A673 (cell line): ENCODE measurements at places on chromosomes 1 and 21.

DNA sequence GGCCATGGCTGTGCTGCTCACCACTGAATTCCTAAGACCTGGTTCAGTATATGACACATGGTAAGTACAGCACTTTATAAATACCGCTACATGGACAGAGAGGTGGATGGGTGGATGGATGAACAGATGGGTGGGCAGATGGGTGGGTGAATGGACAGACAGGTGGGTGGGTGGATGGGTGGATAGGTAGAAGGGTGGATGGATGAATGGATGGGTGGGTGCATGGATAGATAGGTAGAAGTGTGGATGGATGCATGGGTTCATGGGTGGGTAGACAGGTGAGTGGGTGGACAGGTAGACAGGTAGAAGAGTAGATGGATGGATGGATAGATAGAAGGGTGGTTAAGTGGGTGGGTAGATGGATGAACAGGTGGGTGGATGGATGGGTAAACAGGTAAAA is 54.8 kb downstream of the TMCO4 start:
- no peak for DNase-seq

GRCh38 chr1:204493145-204493983 is 1.2 kb downstream of the PIK3C2B start:
- DNase-seq, result peak; percentile 41

DNA sequence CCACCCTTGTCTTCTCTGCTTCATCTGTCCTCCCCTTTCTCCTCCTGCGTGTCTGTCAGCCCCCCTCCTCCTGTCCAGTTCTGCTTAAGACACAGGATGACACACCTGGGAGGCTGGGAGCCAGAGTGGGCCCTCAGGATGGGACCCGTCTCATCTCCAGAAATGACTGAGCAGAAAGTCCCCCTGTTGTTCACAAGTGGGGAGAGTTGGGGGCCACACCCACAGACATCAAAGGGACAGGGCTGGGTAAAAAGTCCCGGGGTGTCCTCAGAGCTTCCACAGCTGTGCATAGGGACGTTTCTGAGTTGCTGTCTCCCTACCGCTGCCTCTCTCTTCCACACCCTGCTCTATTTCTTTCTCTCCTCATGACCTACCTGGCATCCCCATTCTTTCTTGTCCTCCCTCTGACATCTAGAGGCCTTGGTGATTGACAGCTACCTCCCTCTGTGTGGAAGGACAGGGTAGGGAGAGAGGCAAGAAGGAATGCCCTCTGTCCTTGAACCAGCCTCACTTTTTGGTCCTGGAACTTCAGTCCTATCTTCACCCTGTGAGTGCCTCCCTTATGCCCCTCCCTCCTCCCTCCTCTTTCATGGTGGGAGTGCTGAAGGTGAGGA is 19.5 kb upstream of the SH2D2A start:
- no peak for DNase-seq

DNA sequence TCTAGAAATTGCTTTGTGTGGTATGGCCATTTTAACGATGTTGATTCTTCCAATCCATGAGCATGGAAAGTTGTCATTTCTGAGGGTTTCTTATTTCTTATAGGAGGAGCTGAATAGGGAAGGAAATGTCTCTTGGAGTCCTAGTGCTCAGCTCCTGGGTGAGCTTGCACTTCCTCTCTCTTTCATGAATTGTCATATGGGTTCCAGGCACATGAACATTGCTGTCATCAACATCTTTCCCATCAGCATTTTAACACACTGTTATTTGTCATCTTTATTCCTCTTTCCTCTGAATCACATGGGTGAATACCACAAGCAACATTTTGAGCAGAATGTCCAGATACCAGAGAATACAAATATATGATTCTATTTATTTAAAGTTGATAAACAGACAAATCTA is 23.4 kb downstream of the SLAMF6 start:
- no peak for DNase-seq

GRCh38 chr1:81550753-81551152 is 250.0 kb upstream of the ADGRL2 start:
- no peak for DNase-seq

- no peak for DNase-seq
Measured at GRCh38 chr1:97163591-97164275, 442.1 kb downstream of the PTBP2 start.

GRCh38 chr1:207815913-207816291 is 64.0 kb downstream of the CD46 start:
- DNase-seq, result no peak

GRCh38 chr1:164726235-164726634 is 167.3 kb downstream of the PBX1 start:
- no peak for DNase-seq

DNA sequence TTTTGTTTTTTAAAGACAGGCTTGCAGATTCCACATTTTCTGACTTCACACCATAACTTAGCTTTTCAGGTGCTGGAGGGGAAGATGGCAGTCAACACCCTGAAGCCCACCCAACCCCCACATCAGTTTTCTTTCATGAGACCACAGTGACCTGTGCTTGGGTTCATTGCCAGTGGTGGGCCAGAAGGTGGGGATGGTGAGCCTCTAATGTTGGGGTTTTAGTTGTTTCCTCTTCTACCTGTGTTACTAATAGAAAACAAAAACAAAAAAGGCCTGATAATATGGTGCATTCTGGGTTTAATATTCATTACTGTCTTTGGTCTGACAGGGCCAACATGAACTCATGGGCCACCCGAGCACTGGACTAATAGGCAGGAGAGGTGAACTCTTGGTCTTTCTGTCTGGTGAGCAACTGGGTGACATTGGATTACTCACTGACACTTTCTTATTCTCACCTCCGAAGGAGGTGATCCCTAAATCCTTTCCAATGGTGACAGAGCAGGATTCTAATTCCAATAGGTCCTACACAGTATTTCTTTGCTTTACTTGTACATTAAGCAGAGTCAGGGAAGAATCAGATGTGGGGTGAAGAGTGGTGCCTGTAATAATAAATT is 132.8 kb downstream of the CLIC6 start:
- no peak for DNase-seq

DNA sequence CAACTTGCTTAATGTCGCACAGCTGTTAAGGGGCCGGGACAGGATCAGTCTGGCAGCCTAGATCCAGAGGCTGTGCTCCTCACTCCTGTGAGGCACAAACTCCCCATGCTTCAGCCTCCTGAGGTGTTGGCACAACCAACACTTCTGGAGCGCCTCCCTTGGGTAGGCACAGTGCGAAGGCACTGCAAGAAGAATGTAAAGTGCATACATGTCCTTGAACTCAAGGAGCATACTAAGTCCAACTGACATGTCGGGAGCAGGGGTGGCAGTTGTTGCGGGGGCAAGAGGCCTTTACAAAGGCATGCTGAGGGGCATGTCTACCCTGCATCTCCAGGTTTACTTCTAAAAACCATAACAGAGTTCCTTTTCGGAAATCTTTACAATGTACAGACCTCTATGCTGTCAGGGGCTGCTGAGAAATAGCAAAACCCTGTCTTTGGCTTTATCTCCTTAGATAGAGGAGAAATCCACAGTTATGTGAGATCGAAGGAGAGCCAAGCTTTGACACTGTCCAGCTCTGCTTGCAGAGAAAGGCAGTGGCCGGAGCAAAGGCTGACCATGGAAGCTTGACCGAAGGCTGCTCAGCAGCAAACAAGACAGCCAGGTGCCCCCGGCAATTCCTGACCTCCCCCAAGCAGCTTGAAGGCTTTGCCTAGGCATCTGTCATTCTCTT is 93.9 kb downstream of the CDC7 start:
- DNase-seq, result no peak

GRCh38 chr21:37425001-37425400 is 58.4 kb downstream of the DYRK1A start:
- DNase-seq, result no peak

DNA sequence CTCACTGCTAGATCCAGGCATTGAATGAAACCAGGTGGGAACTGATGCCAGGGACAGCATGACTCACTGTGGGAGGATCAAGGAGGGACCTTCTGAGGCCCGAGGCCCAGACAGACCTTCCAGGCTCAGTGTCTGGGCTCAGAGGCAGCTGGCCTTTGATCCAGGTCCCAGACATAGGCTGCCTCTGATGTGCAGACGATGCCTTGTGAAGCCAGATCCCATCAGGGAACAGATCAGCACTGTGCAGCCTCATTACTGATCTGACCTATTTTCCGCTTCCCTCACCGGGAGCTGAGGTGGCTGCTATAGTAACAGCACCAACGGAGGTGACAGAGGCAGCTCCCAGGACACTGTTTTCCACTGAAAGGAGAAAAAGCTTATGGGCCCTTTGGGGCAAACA is 399.5 kb downstream of the MATN1 start:
- DNase-seq, result no peak

GRCh38 chr1:92956254-92957029 is 4.8 kb downstream of the DIPK1A start:
- DNase-seq, result no peak

GRCh38 chr1:42679364-42679983 is 2.7 kb upstream of the YBX1 start:
- DNase-seq, result no peak

- DNase-seq, result no peak
Measured at GRCh38 chr1:50266509-50266908, 156.7 kb downstream of the DMRTA2 start.

- DNase-seq, result no peak
Measured at GRCh38 chr1:190170321-190170720, 307.3 kb downstream of the BRINP3 start.

DNA sequence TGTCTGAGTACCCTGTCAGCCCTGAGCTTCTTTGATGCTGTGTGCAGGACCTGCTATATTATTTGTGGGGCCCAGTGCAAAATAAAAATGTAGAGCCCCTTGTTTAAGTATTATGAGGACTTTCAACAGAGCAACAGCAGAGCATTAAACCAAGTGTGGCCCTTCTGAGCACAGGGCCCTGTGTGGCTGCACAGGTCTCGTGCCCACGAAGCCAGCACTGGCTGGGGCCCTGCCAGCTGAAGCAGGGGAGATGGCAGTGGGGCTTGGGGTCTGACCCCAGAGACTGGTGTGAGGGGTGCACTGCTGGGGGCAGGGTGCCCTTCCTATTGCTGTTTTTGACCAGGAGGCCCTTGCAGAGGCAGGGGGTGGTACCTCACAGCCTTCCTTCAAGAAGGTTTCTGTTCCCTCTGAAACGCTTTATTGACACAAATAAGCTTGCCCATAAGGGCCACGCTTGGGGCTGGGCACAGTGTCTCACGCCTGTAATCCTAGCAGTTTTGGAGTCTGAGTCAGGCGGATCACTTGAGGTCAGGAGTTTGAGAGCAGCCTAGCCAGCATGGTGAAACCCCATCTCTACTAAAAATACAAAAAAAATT is 2.2 kb upstream of the SEMA4A start:
- DNase-seq, result no peak

DNA sequence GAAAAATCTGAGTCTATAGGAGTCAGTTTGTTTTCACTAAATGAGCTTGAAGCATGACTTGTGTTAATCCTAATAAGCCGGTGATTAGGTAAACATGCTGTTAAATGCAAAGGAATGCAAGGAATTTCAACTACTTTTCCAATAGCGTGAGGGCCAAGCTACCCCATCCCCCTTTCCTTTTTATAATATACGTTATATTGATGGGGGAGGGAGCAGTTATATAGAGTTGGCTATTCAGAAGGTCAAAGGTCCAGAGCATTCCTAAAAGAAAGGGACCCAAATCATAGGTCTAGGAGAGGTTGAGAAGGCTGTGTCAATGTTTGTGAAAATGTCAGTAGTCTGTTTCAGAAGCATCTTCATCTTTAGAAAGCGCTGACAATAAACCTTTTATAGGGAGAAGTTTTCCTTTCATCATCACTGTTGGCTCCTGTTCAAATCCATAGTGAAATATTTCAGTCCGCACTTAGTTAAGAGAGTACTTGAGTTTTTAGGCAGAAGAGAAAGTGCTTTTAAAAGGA is 3.8 kb downstream of the CCN1 start:
- DNase-seq, result peak; percentile 64

DNA sequence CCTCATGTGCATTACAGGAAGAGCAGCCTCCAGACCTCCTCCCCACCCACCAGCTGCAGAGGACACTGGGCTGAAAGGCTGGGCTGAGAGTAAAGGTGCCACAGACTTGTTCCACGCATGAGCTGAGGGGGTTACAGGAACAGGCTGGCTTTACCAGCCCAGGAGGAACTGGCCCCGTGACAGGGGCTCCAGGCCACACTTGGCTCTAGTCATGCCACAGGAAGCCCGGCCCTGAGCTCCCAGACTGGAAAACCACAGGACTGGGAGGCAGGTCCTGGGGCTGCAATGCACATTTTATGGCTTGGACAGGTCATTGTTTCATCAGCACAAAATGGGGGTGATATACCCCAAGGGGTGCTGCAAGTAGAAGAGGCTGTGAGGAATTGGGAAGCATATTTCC is 35.6 kb downstream of the GPA33 start:
- DNase-seq, result no peak

DNA sequence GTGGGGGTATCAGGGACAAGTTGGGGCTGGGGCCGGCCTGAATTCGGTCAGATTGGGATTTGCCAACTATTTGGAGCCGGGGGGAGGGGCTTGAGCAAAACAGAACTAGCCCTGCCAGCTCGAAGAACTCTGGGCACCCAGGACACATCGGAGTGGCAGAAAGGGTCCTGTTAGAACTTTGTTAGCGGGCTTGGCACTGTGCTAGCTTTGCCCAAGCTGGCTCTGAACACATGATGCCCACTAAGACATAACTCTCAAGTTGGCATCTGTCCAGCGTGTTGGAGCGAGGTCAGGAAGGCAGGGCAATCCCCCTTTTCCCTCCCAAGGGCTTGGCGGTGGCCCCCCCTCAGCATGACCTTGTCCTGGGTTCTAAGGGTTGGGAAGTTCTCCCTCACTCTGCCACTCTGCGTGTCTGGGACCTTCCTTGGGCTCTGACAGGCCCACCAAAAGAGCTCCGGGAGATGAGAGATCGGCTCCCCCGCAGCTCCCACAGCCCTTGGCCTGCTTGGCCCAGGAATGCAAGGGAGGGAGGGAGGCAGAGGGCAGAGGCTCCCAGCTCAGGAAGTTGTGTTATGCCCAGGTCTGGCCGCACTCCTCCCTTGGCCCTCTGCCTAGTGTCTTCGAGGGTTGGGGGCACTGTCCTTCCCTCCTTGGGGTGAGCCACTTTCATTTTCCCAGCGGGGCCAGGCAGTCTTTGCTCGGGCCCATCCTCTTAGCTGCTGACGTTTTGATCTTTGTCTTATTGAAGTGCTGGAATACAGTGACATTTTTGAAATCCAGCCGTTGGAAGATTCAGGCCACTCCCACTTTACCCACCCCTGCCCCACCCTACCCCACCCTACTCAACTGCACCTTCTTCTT is 1.2 kb downstream of the LMNA start:
- DNase-seq, result peak; percentile 52

GRCh38 chr1:22545141-22545540 is 18.1 kb upstream of the EPHA8 start:
- no peak for DNase-seq

GRCh38 chr1:1755852-1756251 is 22.4 kb downstream of the NADK start:
- DNase-seq, result no peak

DNA sequence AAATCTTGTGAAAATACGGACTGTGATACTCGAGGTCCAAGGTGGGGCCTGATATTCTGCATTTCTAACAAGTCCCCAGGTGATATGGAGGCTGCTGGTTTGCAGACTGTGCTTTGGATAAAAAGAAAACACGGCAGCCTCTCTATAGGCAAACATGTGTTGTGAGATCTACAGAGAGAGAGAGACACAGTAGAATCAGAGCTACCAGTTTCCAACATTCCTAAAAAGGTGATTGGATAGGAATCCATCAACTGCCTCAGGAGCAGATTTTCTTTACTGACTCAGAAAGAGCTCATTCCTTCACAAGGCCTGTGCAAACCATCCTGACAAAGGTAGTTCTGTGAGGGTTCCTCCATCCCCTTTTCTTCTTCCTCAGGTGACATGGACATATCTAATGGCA is 651.6 kb upstream of the CAMK1G start:
- no peak for DNase-seq

- DNase-seq, result no peak
Measured at GRCh38 chr1:54838565-54839180, 37.5 kb upstream of the TTC22 start.

GRCh38 chr1:1211541-1212441 is 2.2 kb downstream of the TNFRSF4 start:
- DNase-seq, result no peak
